Fibroblast of the conjunctiva (primary cell): ENCODE measurements at places on chromosomes 11 and 22.

DNA sequence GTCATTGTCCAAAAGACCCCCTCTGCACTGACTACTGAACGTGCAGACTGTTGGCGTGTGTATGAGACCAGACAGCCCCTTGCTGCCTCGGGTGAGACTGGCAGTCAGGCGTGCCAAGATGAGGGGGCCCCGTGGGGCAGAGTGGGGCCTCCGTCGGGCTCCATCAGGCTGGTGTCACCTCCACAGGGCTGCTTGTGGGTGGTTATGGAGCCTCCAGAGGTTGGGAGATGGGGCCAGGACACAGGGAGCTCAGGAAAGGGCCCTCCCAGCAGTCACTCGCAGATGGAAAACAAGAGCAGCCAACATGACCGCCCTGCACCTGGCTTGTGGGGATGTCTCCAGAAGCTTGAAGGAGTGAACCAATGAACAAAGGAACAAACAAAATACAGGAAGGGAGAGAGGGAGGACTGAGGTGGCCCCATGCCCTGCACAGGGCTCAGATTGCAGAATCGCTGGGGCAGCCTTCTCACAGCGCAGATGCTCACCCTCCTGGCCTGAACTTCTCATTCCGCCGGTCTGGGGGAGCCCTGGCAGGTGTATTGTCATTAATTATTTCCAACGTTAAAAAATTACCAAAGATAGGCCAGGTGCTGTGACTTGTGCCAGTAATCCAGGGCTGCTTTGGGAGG, 5.5 kb upstream of the PHLDA2 start:
- no peak for DNase-seq

- DNase-seq, result no peak
These were observed 6.3 kb downstream of the GUCY1A2 start for GRCh38 chr11:107011977-107012376.

GRCh38 chr11:17897495-17897894, 115.4 kb downstream of the SERGEF start:
- DNase-seq, result no peak

DNA sequence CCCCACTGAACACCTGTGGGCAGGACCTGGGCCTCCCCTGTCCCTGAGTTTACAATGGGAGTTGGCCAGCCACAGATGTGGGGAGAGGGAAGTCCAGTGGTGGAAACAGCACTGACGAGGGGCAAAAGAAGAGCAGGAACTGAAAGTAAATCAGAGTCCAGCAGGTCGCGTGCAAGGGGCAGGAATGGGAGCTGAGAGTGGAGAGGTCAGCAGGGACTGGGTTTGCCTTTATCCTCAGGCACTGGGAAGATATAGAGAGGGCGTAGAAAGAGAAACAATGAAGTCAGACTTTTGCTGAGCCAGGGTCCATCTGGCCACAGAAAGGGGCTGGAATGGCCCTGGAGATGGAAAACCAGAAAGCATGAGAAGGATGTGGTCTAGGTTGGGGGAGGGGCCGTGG, 8.5 kb downstream of the P2RY6 start:
- DNase-seq, result no peak

DNA sequence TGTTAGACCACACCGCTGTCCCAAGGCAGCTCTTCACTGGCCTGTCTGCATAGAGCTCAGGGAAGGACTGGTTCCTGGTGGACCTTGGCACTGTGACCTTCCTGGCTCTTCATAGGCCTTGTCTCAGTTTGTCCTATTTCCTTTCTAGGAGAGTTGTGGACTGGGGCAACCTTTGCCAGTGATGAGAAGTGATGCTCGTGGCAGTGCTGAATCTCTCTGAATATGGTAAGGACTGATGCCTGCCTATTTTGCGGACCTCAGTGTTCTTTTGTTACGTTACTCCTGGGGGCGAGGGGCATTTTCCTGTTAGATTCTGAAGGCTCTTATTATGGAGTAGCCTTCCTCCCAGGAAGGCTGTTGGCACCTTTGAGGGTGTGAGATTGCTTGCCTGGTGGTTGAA, 24.2 kb downstream of the CABIN1 start:
- DNase-seq, result no peak
